ENCODE measurements at places on chromosomes 12 and 14.

DNA sequence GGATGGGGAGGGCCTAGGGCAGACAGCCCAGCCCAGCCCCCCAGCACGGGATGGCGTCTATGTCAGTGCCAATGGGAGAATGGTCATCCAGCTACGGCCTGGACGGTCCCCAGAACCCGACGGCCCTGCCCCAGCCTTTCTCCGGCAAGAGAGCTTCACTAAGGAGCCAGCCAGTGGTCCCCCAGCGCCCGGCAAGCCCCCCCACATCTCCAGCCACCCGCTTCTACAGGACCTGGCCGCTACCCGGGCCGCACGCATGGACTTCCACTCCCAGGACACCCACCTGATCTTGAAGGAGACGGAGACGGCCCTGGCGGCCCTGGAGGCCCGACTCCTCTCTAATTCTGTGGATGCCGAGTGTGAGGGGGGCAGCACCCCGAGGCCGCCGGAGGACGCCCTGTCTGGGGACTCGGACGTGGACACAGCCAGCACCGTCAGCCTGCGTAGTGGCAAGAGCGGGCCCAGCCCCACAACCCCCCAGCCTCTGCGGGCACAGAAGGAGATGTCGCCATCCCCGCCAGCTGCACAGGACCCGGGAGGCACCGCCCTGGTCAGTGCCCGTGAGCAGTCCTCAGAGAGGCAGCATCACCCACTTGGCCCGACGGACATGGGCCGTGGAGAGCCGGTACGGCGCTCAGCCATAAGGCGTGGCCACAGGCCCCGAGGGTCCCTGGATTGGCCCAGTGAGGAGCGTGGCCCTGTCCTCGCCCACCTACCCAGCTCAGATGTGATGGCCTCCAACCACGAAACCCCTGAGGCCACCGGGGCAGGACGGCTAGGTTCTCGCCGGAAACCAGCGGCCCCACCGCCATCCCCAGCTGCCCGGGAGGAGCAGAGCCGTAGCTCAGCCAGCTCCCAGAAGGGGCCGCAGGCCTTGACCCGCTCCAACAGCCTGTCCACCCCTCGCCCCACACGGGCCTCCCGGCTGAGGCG lies 21.9 kb downstream of the CEP170B start:
- DNase-seq: no peak

DNA sequence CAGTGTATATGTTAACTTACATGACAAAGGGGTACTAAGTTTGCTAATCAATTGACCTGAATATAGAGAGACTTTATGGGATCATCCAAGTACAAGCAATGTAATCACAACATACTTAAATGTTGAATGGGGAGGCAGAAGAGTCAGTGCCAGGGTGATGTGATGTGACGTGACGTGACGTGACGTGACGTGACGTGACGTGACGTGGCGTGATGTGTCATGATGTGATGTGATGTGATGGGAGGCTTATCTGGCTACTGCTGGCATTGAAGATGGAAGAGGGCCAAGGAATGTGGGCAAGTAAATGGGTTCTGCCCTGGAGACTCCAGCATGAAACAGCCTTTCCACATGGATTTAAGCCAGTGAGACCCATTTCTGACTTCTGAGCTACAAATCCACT lies 38.2 kb upstream of the PRB4 start:
- no peak for DNase-seq

GRCh38 chr14:33432407-33433023 lies 493.8 kb downstream of the NPAS3 start:
- no peak for DNase-seq

GRCh38 chr12:14915736-14916135 lies 22.6 kb downstream of the ERP27 start:
- no peak for DNase-seq

DNA sequence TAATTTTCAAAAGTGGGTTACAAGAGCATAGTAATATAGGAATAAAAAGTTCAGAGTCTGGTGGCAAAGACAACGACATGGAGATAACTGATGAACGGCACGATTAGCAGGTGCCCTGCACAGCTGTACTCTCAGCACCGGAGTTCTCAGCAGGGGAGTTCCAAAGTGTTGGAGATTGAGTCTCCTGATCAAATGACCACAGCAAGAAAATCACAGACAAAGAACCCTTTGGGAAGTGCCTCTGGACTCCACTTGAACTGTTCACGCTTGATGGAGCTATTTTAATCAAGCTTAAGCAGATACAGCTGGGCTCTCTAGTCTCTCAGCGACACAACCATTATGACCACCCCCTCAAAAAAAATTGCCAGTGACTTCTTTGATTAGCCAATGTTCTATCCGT lies 153.1 kb downstream of the ALG10B start:
- DNase-seq: no peak

DNA sequence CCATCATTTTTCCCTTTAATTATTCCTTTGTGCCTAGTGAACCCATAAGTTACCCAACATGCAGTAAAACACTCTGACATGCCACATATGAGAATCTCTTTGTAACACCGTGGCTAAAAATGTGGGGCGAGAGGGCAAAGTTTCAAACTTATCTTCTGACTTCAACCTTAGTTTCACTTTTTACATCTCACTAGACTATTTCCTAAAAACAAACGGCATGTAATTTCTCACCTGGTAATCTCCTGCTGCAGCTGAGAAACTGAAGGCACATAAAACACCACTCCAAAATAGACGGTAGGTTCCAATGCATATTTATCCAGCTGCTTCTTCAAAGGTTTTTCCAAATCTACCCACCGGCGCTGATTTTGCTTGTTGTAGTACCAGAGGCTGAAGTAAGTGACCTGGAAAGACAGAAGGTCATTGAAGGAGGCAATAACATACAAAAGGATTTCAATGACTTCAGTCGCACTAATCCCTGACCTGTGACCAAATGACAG lies 37.9 kb downstream of the PTPN21 start:
- DNase-seq: no peak

- no peak for DNase-seq
Observed at GRCh38 chr12:78645956-78646355, 218.6 kb upstream of the SYT1 start.

- DNase-seq: no peak
Observed at GRCh38 chr14:47485421-47485820, 190.0 kb downstream of the MDGA2 start.

DNA sequence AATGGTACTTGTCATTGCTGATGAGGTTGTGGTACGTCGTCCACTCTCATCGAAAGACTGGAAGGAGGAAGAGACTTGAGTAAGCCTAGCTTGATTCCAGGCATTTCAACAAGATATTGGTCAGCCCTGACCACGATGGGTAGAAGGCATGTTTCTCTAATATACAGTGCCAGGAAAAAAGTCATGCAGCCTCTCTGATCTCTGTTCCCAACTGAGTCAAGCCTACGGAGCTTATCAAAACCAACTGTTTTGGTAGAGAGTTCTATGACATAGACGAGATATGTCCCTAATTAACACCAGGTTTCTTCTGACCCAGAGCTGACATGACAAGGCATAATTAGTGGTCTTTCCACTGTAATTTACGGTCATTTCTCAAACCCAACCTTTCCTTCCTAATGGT lies 58.5 kb downstream of the NIN start:
- no peak for DNase-seq

DNA sequence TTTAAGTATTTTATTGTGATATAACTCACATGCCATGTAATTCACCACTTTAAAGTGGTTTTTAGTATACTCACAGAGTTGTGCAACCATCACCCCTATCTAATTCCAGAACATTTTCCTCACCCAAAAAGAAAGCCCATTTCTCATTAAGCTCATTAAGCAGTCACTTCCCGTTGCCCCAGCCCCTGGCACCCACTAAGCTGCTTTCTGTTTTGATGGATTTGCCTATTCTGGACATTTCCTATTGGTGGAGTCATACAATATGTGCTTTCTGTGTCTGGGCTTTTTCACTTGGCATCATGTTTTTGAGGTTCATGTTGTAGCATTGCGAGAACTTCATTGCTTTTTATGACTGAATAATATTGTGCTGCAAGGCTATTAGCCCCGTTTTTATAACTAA lies 66.0 kb downstream of the ARL6IP4 start:
- DNase-seq: no peak

GRCh38 chr14:104590240-104590965 lies 10.8 kb downstream of the C14orf180 start:
- DNase-seq: no peak

- DNase-seq: no peak
Observed at GRCh38 chr12:6358881-6359280, 16.5 kb downstream of the SCNN1A start.

DNA sequence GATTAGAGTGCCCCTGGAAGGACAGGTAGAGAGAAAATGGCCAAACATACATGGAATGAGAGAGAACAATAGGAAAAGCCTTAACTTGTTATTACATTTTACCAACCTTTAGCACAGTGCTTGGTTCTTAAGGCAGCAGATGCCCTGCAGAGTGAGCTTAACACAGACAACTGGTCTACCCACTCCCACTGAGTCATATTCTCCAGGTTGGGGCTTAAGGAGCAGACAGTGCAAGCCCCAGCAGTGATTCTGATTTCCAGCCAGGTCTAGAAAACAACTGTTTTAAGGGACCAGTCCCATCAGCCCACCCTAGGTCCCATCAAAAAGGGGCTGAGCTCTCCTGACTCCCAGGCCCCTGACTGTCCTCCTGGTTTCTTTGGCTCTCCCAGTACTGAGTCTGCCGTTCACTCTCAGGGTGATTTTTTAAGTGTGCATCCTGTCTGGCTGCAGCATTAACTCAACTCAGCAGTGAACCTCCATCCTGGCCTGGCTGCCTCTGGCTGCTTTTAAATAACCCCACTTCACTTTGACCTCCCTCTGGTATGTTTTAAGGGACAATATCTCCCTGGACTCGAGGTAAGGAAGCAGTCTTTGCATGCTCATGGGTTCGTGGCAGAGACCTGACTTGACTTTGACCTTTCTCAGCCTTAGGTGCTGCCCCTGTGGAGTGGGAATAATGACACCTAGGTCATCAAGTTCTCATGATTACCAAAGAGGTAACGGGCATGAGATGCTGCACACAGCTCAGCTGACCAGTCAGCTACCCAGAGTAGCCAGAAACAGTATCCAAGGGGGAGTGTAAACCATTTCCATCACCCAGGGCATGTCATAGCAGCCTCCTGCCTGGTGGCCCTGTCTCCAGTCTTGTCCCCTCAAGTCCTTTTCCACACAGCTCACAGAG lies 210.7 kb upstream of the PWP1 start:
- peak; percentile 3 for DNase-seq

DNA sequence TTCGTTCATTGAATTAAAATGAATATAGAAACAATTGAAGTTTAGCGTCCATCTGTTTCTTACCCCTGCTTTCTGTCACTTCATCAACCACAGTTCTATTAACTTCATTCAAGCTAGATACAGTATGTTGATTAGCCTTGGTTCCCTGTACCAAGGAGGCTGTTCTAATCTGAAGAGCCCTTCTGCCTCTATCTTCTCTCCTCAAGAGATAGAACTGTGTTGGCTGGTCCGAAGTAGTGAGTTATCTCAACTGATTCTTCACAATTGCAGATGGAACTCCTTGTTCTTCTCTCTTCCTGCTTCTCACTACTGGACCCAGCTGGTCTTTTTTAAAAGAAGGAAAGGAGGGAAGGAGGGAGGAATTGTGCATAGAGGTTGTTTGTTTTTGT lies 82.1 kb upstream of the TRAF3 start:
- DNase-seq: no peak

DNA sequence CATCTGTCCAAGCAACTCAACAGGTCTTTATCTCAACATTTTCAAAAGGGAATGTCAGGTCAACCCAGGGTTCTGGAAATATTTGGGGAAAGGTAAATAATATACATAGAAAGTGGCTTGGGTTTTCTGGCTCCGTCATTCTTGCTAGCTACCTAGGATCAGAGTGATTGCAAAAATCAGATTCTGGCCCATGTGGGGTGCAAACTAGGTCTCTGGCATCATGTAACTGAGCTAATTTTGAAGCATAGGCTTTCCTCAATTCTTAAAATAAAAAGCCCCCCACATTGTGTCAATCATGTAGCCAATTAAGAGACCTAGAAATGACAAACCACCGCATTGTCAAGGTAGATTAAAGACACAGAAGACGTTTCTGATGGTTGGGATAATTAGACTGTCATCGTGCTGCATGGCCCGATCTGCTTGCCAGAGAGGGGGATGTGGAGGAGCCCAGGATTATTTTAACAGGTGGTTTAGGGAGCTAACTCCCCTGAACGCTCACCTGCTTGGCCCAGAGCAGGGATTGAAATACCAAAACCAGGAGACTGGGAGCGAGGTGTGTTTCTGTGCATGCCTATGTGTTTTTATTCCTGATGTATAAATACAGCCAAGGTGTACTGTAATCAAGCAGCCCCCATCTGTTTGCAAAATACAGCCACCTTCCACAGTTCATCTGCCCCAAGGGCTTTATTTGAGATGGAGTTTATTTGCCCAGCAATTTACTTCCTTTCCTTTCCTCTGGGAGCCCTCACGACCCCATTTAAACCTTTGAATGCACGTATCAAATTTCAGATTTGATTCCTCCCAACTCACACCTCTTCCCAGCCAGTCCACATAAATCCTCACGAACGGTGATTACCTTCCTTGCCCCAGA lies 189.5 kb downstream of the TTC8 start:
- DNase-seq: no peak

DNA sequence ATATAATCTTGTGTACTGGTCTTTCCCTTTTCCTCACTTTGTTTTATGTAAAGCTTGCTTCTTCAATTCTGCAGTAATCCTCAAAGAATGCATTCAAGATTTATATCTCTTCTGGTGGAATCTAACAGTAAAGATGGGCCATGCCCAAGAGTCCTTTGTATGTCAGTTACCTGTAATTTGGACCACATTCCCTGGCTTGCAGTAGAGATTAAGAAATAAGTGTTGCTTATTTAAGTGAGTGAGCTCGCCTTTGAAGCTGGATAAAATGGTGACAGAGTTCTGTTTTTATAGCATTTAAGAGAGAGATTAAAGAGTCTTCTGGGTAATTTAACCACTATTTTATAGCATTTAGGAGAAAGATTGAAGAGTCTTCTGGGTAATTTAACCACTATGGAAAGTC lies 262.1 kb upstream of the ATP2B1 start:
- no peak for DNase-seq

DNA sequence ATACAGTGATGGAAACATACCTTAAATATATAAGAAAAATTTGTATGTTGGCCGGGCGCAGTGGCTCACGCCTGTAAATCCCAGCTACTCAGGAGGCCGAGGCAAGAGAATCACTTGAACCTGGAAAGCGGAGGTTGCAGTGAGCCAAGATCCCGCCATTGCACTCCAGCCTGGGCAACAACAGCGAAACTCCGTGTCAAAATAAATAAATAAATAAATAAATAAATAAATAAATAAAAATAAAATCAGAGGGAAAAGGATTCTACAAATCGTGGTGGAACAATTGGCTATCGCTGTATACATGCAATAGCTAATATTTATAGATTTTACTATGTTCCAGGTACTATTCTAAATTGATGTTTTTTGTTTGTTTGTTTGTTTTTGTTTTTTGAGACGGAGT lies 1.7 kb upstream of the ATF7 start:
- no peak for DNase-seq

- DNase-seq: no peak
Observed at GRCh38 chr12:113932381-113933196, 33.5 kb downstream of the RBM19 start.

- no peak for DNase-seq
Observed at GRCh38 chr12:34395056-34396005, 373.0 kb downstream of the ALG10 start.

Measured in activated T-cell treated with anti-CD3 and anti-CD28 coated beads for 4 hours (primary cell).